Suprapubic skin (tissue), 4 donors: ENCODE measurements at places on chromosomes 2 and 18. TPM values are rescaled to one million over a fixed set of nuclear protein-coding genes. Genes with fewer than 3 reads are reported as not detected.

ARL5A gene
- 89.6 TPM for total RNA-seq

- H3K27ac ChIP-seq, result no peak overlapping the region
- H3K4me3 ChIP-seq, result no peak overlapping the region
- no peaks in the 10 kb centered on the region for H3K27me3 ChIP-seq
- H3K36me3 ChIP-seq, result no peaks in the 10 kb centered on the region
- peaks cover 39% of the 10 kb centered on the region for H3K4me1 ChIP-seq
Measured at GRCh38 chr2:23491591-23492336, 106.8 kb downstream of the KLHL29 start.

DNA sequence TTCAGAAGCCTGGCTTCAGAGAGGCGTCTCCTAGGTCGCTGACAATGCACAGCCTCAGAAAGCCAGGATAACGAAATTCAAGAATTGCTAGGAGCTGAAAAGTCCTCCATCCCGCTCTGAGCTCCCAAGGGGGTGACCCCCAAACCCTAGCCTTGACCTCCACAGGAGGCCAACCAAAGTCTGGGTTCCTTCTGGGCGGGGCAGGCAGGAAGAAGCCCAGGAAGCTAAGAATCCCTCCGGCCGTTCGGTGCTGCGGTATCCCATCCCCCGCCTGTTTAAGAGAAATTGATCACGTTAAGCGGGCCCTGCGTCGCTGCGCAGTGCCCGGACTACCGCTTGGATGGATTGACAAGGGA is 2.5 kb upstream of the OSR1 start:
- H3K27me3 ChIP-seq, result peaks cover 77% of the 10 kb centered on the region
- H3K27ac ChIP-seq, result no peak overlapping the region
- no peaks in the 10 kb centered on the region for H3K36me3 ChIP-seq
- peak overlapping the region; percentile 54 for H3K4me3 ChIP-seq

DNA sequence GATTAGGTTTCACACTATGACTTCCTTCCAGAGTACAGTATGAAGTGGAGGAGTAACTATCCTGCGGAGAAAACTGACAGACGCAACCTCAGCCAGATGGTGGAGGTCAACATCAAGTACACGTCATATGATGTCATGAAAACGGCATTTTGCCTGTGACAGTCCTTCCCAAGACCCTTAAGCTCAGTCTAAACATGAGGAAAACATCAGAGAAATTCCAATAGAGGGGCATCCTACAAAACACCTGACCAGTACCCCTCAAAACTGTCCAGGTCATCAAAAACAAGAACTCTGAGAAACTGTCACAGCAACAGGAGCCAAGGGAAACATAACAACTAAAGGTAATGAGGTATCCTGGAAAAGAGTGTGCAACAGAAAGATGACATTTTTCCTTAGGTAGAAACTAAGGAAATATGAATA is 1.7 kb downstream of the RNU4ATAC start:
- H3K4me3 ChIP-seq, result no peak overlapping the region
- H3K27me3 ChIP-seq, result no peaks in the 10 kb centered on the region
- H3K4me1 ChIP-seq, result peaks cover 36% of the 10 kb centered on the region
- no peaks in the 10 kb centered on the region for H3K36me3 ChIP-seq

DNA sequence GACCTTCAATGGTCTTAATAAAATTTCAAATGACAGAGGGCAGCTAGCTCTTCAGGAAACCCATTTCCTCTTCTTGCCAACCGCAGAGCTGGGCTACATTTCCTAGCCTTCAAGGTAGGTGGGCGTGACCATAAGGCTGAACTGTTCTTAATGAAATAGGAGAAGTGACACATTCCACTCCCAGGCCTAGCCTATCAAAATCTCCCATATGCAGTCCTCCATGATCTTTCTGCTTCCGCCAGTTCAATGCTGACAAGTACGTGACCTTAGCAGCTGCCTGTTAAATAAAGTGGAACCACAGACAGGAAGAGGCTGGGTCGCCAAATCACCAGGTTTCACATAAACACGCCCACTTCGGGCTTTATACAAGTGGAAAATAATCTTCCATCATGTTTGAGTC is 13.2 kb downstream of the SERPINE2 start:
- no peaks in the 10 kb centered on the region for H3K4me1 ChIP-seq
- DNase-seq, result no peak
- H3K4me3 ChIP-seq, result no peak overlapping the region

DNA sequence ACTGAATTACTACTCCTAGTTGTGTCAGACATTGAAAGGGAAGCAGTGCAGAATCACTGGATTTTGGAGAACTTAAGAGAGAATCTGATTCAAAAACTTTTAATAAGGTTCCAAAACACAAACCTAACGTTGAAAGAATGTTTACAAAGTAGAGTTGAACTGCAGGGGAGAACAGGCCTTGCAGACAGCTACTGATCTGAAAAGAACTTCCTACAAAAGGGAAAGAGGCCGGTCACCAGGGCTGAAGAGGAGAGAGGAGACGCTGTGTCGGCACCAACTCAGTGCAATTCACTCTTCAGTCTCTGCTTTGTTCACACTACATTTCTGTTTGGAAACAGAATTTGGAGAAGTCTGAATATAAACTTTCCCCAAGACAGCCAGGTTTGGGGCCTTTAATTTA is 124.0 kb downstream of the GAREM1 start:
- no peaks in the 10 kb centered on the region for H3K27me3 ChIP-seq
- DNase-seq, result no peak
- H3K27ac ChIP-seq, result no peak overlapping the region
- peaks cover 20% of the 10 kb centered on the region for H3K4me1 ChIP-seq
- H3K4me3 ChIP-seq, result no peak overlapping the region
